ENCODE measurements at places on chromosomes 5 and 9.

DNA sequence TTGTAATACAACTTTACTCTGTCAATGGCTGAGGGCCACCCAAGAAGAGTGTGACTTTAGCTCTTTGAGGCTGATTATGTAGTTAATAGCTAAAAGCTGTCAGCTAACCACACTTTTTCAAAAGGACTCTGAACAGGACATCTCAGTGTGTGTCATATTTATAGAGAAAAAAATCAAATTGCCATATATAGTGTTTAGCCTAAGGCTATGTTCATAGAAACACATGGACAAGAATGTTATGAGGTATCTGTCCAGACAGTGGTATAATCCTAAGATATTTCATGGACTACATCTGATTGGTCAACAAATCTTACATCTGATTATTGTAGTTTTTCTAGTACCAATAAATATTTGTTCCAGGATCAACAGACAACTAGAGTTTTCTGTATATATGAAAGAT lies 42.1 kb upstream of the CDH18 start:
- DNase-seq: no peak

DNA sequence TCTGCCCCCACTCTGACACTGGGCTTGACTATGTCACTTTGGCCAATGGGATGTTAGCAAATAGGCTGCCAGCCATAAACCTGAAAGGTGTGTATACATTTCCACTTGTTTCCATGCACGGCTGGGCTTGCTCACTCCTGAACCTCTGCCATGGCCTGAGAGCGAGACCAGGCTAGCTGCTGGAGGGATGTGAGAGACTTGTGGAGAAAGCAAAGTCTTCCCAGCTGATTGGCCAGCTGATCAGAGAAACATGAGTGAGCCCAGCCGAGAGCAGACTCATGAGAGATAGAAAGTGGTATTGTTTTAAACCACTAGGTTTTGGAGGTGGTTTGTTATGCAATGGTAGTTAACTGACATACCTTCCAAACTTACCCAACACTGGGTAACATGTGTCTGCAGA lies 13.9 kb downstream of the FAM193B start:
- DNase-seq: no peak

DNA sequence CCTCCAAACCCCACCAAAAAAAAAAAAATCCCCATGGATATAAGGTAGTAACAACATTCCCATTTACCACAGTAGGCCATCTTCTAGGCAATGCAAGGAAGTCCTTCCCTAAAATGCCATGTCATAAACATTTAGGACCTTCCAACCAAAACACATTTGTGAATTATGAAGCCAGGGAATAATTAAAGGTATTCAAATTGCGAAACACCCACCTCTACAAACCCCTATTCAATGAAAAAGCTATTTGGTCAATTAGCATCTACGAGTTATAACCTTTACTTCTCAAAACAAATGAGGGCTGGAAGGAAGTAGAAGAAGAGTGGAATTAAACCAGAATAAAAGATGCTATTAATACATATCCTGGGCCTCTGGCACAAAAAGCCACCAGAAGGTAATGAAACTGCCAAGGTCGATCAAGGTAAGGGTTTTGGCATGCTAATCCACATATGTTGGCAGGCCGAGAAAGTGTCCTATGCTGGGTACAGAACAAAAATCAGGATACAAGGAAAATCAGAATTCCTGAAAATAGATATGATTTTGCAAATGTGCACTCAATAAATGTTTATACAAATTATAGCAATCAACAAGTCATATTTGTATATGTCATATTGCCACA lies 47.7 kb downstream of the MTMR12 start:
- DNase-seq: no peak

DNA sequence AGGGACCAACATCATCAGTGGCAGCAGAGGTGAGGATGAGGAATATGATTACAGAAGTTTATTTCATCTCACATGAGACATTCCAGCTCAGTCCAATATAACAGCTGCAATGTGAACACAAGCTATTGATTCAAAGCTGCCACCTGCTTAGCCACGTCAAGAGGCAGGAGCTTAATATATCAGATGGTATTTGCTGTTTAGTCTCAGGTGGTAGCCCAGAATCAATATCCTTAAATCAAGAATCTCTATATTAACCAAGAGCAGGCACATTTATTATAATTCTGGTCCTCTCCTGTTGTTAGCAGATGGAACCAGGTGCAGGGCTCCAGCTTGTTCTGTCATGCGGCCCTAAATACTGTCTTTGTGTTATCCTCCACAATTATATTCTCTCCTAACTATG lies 431.6 kb downstream of the ICE1 start:
- DNase-seq: peak; percentile 45

DNA sequence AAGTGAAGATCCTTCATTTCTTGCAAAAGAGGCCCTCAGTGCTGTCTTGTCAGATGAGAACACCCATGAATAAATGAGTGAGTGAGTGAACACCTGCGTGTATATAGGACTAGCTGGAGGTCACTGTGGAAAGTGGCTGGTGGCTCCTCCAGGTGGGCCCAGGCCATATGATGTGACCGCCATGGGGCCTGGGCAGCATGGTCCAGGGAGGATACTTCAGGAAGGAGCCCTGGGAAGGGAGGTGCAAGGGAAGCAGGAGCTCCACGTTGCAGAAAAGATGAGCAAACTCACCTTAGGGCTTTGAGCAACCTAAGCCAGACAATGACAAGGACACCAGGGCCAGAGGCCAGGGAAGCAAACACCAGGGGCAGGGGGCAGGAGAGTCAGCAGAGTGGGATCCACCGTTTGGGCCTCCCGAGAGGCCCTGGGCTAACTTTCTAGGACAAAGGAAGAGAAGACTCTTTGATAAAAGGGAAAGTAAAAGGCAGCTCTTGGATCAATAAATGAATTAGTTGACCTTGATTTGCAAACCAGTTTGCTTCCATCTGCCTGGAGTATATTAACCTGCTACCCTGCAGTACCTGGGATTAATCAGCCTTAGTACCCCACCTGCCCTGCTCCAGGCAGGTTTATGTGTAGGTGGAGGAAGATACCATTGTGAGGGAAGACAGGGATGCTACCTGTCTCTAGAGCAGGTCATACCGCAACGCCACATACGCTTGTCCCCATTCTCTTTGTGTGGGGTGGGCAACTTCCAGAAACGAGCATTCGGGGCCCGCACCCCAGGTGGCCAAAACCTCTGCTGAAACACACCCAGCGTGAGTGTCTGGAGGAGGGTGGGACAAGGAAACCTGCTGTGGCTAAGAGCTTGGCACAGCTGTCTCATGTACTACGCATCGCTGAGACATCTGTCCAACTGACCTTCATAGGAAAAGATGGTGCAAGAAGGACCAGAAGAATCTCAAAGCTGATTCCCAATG lies 51.4 kb upstream of the OLFM1 start:
- no peak for DNase-seq

DNA sequence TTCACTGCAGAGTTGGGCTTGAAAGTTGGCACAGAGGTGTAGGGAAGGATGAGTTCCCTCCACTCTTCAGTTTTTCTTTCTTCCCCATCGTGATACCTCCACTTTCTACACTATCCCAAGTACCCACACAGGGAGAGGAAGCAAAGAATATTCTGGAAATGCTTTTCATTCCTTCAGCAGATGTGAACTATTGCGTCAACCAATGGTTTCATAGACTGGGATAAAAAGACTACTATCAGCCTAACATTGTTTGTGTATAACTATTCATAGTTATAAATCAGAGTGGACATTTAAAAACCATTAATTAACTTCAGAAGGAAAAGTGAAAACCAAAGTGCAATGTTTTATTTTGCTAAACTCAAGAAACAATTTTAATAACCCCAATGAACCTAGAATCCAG lies 63.6 kb upstream of the MAMDC2 start:
- DNase-seq: no peak

DNA sequence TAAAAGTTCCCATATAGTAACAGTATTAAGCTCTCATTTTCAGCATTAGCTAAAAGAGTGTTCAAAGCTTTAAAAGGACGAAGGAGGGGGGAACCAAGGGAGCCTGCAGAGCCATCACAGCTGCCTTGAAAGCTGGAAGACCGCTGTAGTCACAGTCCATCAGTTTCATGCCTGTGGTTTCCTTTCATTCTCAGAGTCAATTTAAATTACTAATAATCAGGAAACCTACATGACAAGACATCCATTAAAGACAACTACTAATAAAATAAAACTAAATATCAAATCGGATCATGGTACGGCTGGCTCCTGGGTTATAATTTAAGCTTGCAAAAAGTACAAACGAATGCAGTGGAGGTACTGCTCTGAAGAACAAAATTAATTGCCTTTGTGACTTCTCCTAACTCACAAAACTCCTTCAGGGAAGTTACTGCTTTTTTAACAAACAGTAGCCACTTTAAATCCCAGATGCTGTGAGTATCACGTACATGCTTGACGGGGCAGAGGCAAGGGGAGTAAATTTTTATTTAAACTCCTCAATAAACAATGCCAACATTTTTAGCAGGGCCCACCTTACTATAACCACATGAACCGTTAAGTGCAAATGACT lies 213.5 kb downstream of the DENND1A start:
- DNase-seq: no peak

DNA sequence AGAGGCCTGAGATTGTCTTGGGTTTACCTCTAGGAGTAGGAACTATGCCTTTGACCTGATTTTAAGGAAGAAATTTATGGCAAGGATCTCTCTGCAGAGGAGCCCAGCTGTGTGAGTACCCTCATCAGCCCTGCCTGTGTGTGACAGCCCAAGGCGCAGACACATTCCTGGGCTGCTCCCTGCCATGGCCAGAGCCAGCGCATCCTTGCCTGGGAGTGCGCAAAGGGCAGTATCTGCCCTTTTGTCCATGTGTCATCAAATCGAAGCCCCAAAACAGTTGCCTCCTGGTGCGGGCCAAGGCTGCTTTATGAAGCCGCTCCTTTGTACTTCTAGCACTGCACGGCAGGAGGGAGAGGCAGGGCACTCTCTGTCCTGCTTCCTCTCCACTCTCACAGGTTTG lies 51.9 kb downstream of the PRRT1B start:
- DNase-seq: no peak

GRCh38 chr5:173764332-173765028 lies 123.7 kb upstream of the CPEB4 start:
- DNase-seq: no peak

GRCh38 chr9:111909444-111909843 lies 12.8 kb downstream of the UGCG start:
- DNase-seq: no peak

DNA sequence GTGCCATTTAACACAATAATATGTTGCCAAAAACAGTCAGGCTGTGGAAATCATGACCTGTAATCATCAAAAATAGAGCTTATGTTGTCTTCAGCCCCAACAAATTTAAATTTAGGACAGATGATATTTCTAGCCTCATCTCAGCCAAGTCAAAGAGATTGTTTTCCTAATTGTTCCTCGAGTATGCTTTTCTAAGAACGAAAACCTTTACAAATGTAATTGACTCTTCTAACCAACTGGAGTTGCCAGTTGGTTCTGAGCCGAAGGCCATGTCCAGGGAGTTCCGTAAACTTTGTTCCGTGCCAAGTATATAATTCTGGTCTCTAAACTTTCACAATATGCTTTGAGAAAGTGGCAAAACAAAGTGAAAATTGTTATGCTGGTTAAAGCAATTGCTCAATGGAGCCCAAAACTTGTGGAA lies 160.8 kb downstream of the CEMIP2 start:
- DNase-seq: no peak

- no peak for DNase-seq
Measured at GRCh38 chr9:22114956-22115355, 105.9 kb upstream of the CDKN2B start.

- DNase-seq: no peak
Measured at GRCh38 chr9:120932086-120932823, 5.7 kb upstream of the TRAF1 start.

GRCh38 chr5:157502143-157502647 lies 42.2 kb downstream of the NIPAL4 start:
- DNase-seq: no peak

DNA sequence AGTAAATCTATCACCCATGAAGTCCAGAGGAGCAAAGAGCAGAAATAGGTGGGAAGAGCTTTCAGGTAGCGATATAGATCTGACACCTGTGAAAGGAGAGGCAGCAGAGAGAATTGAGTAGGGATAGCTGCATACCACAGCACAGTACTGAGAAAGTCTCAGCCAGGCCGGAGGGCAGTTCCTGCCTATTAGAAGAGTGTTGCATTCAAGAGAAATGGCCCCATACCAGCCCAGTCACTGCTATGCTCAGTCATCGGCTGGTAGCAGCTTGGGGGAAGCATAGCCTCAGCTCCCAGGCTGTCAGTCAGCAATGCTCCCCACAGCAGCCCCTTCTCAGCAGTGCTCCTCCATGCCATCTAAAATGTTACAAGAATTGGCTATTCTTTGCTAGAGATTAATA lies 285.1 kb upstream of the CDH6 start:
- DNase-seq: no peak

GRCh38 chr9:14323985-14324650 lies 10.2 kb upstream of the NFIB start:
- DNase-seq: no peak

DNA sequence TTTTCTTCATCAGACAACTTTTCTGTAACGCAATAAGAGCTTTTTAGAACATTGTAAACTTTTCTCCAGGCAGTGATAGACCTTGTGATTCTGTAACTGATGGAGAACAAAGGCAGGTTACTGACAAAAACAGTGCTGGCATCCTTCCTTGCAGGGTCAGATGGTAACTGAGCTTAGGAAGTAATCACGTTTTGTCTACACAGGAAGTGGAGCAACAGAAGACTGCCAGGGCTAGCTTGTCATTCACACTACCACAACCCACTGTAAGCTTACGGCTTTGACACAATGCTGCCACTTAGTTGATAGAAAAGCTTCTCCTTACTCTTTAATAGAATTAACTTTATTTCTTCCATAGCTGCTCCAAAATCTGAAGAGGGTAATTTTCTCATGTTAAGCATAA lies 46.8 kb downstream of the FBN2 start:
- no peak for DNase-seq

DNA sequence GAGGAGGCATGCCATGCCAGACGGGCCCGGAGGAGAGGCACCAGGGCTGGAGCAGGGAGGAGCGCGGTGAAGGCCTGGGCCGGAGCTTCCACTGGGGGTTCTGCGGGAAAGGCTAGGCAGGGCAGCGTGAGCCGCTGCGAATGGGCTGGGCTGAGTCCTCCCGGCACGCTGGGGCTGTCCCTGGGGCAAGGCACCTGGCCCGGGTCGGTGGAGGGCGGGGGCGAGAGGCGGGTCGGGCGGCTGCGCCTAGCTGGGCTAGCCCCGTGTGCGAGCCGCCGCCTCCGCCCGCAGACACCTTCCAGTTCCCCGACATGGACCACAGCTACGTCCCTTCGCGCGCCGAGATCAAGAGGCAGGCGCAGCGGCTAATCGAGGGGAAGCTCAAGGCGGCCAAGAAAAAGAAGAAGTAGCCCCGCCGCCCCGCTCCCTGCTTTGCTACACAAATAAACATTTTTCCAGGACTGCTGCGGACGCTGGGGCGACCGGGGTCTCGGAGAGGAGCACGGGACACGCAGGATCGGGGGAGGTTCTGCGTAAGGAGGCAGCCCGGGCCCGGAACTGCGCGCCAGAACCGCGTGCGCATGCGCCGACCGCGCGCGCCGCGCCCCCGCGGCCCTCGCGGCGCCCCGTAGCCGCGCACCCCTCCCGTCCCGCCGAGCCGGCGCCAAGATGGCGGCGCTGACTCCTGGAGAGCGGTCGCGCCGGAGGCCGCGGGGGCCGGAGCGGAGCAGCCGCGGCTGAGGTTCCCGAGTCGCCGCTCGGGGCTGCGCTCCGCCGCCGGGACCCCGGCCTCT lies at the start of gene RABL6:
TSS of gene RABL6 (plus strand) at position 668 of the 794 bp plus-strand sequence. CDS start 249 bp downstream, outside the sequence.
- peak; percentile 63 for DNase-seq

GRCh38 chr5:585556-585955 lies 26.6 kb upstream of the CEP72 start:
- DNase-seq: no peak

All from NCI-H2081 (cell line).